ENCODE measurements at places on chromosomes 11 and 22. TPM values are rescaled to one million over a fixed set of nuclear protein-coding genes. Genes with fewer than 3 reads are reported as not detected.

Gene IL17REL
- total RNA-seq = not detected

Gene OR11H1
- not detected for total RNA-seq

Gene APOL5
- not detected for total RNA-seq

Gene MYEOV
- total RNA-seq = 54.8 TPM

Gene CDKN1C
- 116 TPM for total RNA-seq

Gene AMOTL1
- total RNA-seq = 34.8 TPM

Gene NXPE4
- total RNA-seq = not detected

Gene PHF21B
- total RNA-seq = 0.16 TPM

Gene OR2D2
- not detected for total RNA-seq

Gene TENM4
- total RNA-seq = 14.6 TPM

Gene SLC22A12
- total RNA-seq = not detected

Gene MUC2
- total RNA-seq = not detected

Gene SERPING1
- 632 TPM for total RNA-seq

Gene ANKK1
- not detected for total RNA-seq

Gene OR5P2
- total RNA-seq = not detected

Gene IL18
- 9.2 TPM for total RNA-seq

Gene SPON1
- total RNA-seq = 344 TPM

Gene PRR14L
- 17.7 TPM for total RNA-seq

Gene CHRNA10
- 0.68 TPM for total RNA-seq

Gene GLYAT
- 7.5 TPM for total RNA-seq

Gene LGR4
- 41.8 TPM for total RNA-seq

Gene PRODH
- 17.8 TPM for total RNA-seq

Gene PLEKHA7
- 33.5 TPM for total RNA-seq

Gene TREH
- total RNA-seq = not detected

Gene SYT8
- total RNA-seq = not detected

Gene TMEM151A
- not detected for total RNA-seq

Gene BACE1-AS
- total RNA-seq = 12.1 TPM

Gene SCN4B
- 1.1 TPM for total RNA-seq

Gene MAJIN
- not detected for total RNA-seq

Gene VPREB1
- not detected for total RNA-seq

Gene FAM181B
- 0.22 TPM for total RNA-seq

Gene IGLL1
- not detected for total RNA-seq

Gene OR4C15
- total RNA-seq = not detected

Gene TRPM5
- total RNA-seq = not detected

Gene OR6X1
- total RNA-seq = not detected

Gene CTSW
- 2.9 TPM for total RNA-seq

Gene IGLL5
- total RNA-seq = 2.2 TPM

Gene LRRC74B
- not detected for total RNA-seq

Gene PRRG4
- total RNA-seq = 1.3 TPM

Gene VSIG10L2
- not detected for total RNA-seq

Gene C22orf15
- not detected for total RNA-seq

Gene FIBIN
- 55.9 TPM for total RNA-seq

Gene AGBL2
- total RNA-seq = not detected

Gene HOATZ
- total RNA-seq = not detected

Gene PRR33
- not detected for total RNA-seq

Gene CTSF
- total RNA-seq = 196 TPM

Gene BARX2
- not detected for total RNA-seq

Gene NCF4
- total RNA-seq = 18.8 TPM

Gene LUZP2
- 0.38 TPM for total RNA-seq

Gene MFNG
- total RNA-seq = 13.4 TPM

Gene TUBGCP6
- 28.0 TPM for total RNA-seq

Gene NADSYN1
- total RNA-seq = 59.5 TPM

Gene SLC5A1
- not detected for total RNA-seq
